ENCODE measurements at places on chromosomes 13 and 19.

- DNase-seq, result no peak
Measured at GRCh38 chr19:35692010-35692409, 12.3 kb upstream of the ZBTB32 start.

DNA sequence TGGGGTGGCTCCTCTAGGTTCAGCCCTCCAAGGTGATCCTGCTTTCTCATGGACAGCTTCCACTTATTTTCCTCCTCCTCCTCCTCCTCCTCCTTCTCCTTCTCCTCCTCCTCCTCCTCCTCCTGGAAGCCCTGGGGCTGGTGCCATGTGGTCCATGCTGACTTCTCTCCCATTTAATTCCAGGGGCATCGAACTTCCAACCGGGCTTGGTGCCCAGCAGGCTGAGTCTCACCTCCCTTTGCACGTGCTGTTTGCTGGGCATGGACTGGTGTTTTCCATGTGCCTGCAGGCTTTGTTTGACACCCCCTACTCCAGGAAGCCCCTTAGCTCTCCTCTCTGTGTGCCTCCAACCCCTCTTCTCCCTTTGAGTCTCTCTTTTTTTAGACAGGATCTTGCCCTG, 3.7 kb downstream of the MAST3 start:
- DNase-seq, result no peak

- no peak for DNase-seq
Measured at GRCh38 chr13:35732565-35732964, 256.1 kb upstream of the MAB21L1 start.

GRCh38 chr13:95060014-95060519, 241.2 kb downstream of the ABCC4 start:
- no peak for DNase-seq

DNA sequence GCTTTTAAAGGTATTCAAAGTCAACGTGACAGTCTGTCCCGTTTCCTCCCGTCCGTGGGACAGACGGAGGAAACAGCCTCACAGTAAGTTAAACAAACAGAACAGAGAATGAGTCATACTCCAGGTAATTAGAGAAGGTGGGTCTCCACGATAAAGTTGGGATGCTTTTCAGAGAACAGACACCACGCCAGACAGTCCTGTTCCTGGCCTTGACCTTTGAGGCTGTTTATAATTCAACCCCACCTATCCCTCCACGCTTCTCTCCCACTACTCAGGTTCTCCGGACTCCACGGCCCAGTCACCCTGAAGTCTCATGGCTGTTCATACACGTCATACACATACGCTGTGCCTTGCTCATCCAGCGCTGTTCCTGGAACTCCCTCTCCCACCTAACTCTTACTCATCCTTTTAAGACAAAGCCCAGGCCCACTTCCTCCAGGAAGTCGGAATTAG, 42.5 kb downstream of the ARHGEF18 start:
- DNase-seq, result no peak

DNA sequence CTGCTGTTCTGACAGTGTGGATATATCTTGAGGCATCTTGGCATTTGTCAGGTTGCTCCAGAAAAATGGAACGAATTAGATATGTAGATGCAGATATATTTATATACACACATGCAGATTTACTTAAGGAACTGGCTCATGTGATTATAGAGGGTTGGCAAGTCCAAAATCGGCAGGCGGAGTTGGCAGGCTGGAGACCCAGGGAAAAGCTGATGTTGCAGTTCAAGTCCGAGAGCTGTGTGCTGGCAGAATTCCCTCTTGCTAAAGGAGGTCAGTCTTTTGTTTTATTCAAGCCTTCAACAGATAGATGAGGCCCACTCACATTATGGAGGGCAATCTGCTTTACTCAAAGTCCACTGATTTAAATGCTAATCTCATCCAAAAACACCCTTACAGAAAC, 24.4 kb upstream of the CSNK1A1L start:
- DNase-seq, result no peak

GRCh38 chr19:34851277-34851804, 75.4 kb upstream of the ZNF30 start:
- DNase-seq, result no peak

- no peak for DNase-seq
Measured at GRCh38 chr13:60572855-60573254, 175.8 kb downstream of the TDRD3 start.

GRCh38 chr13:114152831-114153371, 20.5 kb upstream of the RASA3 start:
- DNase-seq, result peak; percentile 41

DNA sequence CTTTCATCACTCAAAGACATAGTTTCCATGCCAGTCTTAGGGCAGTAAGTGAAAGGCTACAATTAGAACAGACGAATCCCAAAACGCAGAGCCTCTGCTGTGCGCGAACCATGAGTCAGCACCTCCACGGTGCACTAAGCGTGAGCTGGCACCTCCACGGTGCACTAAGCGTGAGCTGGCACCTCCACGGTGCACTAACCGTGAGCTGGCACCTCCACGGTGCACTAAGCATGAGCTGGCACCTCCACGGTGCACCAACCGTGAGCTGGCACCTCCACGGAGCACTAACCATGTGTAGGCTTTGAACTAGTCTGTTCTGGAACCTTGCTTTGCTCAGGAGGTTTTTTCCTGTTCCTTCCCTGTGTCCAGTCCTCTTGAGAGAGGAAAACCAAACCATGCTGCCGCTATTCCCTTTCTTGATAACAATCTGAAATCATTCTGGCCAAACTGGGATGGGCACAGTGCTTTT, 120.6 kb downstream of the IRS2 start:
- no peak for DNase-seq

DNA sequence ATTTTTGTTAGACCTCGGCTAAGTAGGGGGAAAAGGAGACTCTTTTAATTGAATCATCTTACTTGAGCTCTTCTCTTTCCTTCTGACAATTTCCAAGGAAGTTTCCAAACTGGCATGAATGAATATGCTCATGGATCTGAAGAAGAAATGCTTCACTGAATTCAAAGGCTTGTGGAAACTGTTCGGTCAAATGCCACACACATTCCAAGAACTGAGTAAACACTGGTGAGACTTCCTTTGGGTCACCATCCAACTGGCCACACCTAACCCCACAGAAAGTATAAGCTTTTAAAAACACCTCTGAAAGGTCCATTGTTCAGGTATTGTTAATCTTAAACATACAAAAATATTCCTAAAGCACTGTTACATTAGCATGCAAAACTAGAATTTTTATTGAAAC, 33.6 kb downstream of the MTMR6 start:
- no peak for DNase-seq

DNA sequence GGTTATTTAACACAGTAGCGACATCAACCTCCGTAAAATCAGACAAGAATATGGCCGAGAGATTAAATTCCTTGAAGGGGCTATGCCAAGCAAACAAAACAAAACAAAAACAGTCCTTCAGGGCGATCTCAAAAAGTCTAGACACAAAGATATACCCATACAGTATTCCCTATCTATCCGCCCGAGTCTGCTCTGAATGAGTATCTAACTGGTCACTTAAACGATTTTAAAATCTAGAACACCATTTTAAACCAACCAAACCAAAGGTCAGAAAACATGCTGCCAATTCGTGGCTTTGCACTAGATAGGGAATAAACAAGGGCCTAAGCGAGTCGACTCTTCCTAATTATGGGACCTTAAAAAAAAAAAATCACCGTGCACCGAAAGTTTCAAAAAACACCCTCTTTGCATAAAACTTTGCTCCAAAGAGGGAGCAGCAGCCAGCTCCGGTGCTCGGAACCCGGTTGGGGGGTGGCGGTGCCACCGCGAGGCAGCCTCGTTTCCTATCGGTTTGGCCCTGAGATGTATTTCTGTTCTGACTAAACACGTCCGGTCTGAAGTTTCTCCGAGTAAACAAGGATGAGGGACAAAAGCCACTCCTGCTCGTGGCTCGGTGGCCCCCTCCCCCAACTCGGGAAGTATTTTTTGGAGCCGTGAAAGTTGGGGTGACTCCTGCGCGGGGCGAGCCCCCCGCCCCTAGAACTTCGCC, 1.8 kb downstream of the HMGB1 start:
- no peak for DNase-seq

GRCh38 chr13:80585531-80585930, 244.6 kb upstream of the SPRY2 start:
- DNase-seq, result no peak

DNA sequence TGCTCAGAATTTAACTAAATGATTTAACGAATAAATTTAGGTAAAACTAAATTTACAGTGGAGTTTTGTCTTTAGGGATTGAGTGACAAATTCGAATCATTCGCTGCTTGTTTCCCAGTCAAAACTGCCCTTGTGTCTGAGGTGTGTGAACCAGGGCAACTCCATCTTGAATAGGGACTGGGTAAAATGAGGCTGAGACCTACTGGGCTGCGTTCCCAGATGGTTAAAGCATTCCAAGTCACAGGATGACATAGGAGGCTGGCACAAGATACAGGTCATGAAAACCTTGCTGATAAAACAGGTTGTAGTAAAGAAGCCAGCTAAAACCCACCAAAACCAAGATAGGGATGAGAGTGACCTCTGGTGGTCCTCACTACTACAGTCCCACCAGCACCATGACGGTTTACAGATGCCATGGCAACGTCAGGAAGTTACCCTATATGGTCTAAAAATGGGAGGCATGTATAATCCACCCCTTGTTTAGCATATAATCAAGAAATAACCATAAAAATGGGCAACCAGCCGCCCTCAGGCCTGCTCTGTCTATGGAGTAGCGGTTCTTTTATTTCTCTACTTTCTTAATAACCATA, 10.2 kb upstream of the ANKRD10 start:
- DNase-seq, result no peak

- DNase-seq, result no peak
Measured at GRCh38 chr19:996051-996838, 4.0 kb upstream of the GRIN3B start.

DNA sequence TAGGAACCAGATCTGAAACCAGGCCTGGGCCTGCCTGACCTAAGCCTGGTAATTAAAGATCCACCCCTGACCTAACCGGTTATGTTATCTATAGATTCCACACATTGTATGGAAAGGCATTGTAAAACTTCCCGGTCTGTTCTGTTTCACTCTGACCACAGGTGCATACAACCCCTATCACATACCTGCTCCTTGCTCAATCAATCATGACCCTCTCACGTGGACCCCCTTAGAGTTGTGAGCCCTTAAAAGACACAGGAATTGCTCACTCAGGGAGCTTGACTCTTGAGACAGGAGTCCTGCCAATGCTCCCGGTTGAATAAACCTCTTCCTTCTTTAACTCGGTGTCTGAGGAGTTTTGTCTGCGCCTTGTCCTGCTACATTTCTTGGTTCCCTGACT, 27.3 kb upstream of the ZNF562 start:
- DNase-seq, result no peak

Data from AG09309 (cell line).